NCI-H69 (cell line): ENCODE measurements at places on chromosomes 16 and 17.

DNA sequence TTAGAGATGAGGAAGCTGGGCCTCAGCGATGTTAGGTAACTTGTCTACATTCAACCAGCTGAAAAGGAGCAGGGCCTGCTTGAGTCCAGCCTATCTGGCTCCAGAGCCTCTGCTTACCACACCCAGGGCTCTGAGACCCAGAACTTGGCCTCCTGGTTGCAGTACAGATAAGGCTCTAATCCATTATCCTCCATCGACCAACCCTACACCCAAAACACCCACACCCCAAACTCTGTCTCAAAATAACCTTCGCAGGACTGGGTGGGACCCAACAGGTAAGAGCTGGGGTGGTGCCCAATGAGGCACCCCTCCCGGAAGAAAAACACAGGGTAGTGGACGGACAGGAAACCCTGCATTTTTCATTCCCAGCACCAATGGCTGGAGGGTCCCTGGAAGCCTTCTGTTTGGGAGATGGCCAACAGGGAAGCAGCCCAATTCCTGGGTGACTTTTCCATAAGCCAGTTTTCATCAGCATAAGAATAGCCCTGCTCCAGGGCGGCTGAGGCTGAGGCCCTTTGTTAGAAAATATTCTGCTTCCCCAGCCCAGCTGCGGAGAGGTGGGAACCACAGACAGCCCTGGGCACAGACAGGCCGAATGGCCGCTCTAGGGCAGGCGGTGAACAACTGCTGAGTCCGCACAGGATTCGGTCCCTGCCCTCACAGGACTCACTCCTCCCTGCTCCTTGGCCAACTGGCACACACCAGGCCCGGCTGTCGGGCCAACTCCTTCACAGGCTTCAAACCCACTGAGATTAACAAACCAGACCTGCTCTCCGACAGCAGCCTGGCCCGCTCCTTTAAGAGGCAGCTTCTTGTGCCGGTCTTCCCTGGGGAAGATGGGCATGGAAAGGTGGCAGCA, 9.8 kb downstream of the SMIM5 start:
- DNase-seq: no peak

GRCh38 chr16:85420501-85421337, 192.4 kb upstream of the GSE1 start:
- peak; percentile 76 for DNase-seq

DNA sequence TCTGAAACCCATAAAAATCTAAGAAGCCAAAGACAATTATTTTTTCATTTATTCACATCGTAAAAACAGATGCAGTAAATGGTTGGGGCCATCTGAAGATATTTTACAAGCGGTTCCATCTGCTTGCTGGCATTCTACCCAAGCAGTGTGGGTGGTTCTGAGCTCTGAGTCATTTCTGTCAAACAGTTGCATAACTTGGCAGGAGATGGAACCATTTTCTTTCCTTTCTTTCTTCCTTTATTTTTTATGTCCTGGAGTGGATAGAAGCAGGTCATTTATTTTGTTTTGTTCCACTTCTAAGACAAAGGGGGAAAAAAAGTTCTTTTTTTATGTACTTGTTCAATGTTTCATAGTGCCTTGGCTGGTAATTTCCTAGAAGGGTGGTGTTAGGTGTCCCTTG, 1151.9 kb upstream of the GOT2 start:
- DNase-seq: no peak

- DNase-seq: no peak
Observed at GRCh38 chr17:44797802-44798201, 32.3 kb downstream of the GJC1 start.

- DNase-seq: peak; percentile 5
Observed at GRCh38 chr16:69089091-69089910, 16.2 kb upstream of the HAS3 start.

DNA sequence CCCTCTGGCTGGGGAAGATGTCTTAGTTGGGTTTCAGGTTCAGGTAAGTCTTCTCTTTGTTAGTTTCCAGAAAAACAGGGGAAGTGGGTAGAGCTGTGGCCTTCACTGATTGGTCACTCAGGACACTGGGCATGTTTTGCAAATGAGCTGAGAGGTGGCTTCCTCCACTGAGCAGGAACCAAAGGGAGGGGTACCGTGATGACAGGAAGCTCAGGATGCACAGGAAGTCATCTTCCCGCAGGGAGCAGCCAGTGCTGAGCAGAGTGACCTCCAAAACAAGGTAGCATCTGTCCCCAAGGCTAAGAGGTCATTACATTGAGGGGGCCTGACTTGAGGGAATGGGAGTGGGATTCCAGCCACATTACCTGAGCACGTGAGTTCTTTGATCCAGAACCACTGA, 5.6 kb downstream of the NT5C start:
- no peak for DNase-seq

- DNase-seq: peak; percentile 88
Observed at GRCh38 chr17:81566461-81567126, 14.4 kb upstream of the FAAP100 start.

DNA sequence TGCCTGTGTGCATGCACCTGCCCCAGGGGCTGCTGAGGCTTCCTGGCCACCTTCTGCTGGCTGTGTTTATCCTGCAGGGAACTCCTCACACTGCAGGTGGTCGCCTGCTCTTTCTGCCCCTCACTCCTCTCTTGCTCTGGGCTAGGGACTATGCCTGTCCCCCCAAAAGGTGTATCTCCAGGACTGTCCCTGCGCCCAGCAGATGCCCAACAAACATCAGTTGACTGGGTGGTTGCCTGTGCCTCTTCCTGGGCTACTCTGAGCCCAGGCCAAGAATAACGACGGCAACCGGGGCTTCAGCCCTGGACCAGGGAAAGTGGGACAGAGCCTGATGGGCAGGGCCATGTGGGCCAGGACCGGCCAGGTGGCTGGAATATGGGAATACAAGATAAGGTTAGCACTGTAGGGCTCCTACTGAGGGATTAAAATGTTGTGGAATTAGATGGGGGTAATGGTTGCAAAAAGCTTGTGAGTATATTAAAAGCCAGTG, 55.4 kb downstream of the VAC14 start:
- peak; percentile 10 for DNase-seq

DNA sequence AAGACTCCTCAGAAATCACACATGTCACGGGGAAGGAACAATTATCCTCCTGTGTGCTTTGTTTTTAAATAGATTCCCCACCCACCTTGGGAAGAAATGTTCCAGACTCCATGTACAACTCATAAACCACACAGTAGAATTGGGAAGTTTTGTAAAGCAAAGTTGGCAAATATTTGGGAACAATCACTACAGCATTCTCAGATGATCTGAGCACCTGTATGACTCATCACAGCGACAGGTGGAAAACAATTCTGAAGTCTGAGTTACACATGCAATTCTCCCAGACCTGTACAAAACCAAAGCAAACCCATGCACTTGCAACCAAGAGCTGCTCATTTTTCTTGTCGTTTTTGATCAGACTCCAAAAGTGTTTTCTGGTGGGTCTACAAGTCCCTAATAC, 14.4 kb upstream of the MYLK3 start:
- DNase-seq: peak; percentile 88

GRCh38 chr16:86073763-86074493, 175.0 kb downstream of the IRF8 start:
- DNase-seq: no peak

DNA sequence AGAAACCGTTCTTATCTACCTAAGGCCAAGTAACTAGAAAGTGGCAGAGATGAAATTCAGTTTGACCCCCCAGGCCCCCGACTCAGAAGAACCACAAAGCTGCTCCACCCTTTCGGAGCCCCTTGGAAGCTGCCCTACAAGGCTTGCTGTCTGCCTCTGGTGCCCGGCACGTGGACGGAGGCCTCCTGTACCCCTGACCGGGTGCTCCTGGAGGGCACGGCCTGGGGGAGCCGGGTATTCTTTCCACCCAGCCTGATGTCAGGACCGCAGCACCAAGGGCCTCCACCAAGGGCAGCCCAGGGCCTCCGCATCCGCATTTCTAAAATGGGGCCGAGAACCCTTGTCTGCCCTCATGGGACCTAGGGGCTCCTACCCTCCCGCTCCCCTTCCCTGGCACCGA, 15.5 kb upstream of the CRK start:
- no peak for DNase-seq

DNA sequence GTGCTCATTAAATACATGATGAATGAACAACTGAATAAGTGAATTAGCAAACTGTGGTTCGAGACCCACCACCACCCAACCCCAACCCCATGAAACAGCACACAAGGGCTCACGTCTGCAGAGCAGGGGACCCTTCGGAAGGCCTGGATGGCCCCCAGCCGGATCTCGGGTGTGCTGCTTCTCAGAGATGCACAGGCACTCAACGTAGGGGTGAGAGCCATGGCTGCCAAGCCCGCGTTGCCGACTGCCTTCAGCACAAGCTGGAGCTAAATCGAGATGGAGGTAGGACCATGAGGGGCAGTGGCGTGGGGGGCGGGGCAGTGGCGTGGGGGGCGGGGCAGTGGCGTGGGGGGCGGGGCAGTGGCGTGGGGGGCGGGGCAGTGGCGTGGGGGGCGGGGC, 93.2 kb downstream of the LITAF start:
- DNase-seq: peak; percentile 33

DNA sequence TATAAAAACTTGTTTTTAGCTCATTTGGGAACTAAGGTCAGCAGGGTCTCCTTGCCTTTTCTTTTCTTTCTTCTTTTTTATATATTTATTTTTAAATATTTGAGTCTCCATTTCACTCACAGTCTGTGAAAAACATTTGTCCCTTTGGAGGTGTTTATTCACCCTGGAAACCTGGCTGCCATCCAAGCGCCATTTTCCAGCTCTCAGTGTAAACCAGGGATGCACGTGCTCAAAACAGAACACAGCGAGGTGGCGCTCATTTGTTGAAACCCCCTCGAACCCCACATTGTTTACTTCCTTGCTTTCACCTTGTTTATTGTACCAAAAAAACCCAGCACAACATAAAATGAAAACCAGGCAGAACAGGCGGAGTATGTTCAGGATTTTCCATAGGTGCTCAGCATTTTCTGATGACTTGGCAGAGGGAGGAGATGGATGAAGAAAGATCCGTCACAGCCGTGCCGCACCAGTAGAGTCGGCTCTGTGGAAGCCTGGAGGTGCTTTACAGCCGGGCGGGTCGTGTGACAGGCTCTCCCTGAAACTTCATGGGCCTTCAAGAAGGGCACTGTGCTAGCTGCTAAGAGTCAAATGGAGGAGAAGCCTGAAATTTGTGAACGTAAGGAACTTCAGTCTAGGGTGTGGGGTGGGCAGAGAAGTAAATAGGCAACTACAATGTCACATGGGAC, 284.4 kb downstream of the FOXL1 start:
- DNase-seq: no peak
